ENCODE measurements at places on chromosomes 6 and 20.

- DNase-seq = no peak
Measured at GRCh38 chr6:43926634-43927531, 156.9 kb downstream of the VEGFA start.

DNA sequence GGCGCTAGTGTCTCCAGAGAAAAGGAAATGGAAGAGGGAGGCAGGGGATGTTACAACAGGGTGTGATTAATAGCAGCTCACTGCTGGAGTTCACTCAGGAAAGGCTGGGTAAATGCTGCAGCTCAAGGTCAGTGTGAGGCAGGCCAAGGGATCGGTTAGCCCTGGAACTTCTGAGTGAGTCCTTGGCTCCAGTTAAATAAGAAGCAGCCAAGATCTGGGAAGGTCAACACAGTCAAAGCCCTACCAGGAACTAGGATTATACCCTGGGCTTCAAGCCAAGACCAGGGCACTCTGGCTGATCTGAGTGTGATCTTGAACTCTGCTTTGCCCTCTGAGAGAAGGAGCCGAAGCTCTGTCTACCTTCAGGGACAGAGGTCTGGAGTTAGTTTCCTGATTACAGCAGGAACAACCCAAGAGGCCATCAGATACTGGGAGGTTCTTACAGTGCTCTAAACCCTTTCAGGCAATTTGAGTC lies 44.3 kb downstream of the TPD52L1 start:
- DNase-seq = peak; percentile 58

GRCh38 chr6:105678516-105678915 lies 275.6 kb upstream of the PREP start:
- DNase-seq = no peak

DNA sequence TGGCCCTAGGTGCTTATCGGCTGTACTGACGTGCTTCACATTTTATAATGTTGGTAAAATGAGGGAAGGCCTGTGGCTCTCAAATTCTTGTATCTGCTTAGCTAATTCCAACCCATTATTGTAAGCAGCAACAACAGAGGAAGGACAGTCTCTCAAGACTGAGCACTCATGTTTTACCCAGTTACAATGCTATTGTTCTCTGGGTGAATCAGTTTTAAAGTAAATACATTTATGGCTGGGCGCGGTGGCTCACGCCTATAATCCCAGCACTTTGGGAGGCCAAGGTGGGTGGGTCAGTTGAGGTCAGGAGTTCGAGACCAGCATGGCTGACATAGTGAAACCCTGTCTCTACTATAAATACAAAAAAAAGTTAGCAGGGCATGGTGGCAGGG lies 194.6 kb downstream of the PRKN start:
- no peak for DNase-seq

DNA sequence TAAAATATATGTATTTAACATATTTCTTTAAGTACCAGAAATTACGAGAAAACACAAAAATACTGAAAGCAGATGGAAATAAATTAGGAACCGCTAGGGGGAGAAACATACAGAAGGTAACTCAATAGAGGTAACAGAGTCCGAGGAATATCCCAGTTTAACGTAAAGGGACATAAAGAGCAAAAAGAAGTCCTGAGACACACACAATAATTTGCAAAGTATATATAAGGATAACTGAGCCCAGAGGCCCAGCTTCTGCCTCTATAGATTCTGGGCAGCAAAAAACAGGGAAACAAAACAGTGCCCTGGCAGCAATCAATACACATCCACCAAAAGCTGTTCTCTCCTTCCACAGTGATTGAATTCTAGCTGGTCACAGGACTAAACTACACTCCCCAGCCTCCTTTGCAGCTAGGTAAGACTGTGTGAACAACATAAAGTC lies 15.1 kb downstream of the TBC1D32 start:
- peak; percentile 17 for DNase-seq

- DNase-seq = no peak
Measured at GRCh38 chr6:169656546-169657283, 45.1 kb downstream of the WDR27 start.

DNA sequence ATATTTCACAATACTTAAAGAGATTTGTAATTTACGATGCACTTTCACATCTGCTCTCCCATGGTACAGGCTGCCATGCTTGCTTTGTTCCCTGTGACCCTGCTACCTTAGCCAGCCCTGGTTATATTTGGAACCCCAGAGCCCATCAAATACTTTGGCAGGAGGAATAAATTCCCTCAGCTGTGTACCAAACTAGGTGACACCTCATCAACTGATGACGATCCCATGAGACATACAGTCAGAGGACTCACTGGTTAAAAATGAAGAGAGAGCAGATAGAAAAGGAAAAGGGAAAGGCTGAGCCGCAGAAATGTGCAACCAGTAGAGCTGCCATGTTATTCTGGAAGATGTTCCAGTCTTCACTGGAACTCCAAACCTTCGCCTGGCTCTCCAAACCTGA lies 120.0 kb downstream of the SIM1 start:
- no peak for DNase-seq

- no peak for DNase-seq
Measured at GRCh38 chr20:57190536-57191264, 75.7 kb downstream of the BMP7 start.

GRCh38 chr6:7446619-7447325 lies 57.2 kb downstream of the RIOK1 start:
- DNase-seq = no peak

DNA sequence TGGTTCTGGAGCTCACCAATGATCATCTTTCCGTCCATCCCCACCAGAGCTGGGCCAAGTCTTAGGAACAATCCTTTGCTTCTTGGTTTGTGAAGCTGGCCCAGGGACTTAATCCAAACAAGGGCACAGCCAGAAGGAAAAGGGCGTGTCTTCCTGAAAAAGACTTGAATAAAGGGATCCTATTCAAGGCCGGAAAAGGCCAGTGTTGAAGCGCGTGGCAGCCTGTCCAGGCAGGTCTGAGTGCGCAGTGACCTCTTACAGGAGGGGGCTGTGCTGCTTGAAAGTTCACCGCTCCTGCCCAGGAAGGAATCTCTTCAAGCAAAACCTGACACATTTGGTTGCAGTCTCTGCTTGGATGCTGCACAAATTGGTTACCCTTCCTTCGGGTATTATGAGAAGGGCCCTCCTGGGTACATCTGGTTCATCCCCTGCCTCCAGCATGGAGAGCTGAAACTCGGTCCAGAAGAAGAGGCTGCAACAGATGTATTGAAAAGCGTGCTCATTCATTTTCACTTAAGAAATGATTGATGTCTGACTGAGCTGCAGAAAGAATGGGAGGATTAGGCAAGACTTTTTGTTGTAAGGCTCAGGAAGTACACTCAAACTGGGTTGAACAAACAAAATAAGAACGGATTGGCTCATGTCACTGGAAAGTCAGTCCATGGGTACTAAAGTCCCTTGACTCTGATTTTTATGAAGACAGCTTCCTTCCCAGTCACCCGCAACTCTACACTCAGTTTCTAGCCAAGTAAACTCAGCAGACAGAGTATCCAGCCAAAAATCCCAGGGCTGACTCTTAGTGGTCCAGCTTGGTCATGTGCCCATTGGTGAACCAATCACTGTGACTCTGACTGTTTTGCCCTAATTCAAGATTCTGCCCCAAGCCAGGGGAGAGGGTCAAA lies 136.3 kb downstream of the TFAP2C start:
- no peak for DNase-seq

GRCh38 chr20:24158281-24158680 lies 169.7 kb upstream of the GGTLC1 start:
- no peak for DNase-seq

- DNase-seq = no peak
Measured at GRCh38 chr6:127332383-127332961, 10.9 kb downstream of the ECHDC1 start.

DNA sequence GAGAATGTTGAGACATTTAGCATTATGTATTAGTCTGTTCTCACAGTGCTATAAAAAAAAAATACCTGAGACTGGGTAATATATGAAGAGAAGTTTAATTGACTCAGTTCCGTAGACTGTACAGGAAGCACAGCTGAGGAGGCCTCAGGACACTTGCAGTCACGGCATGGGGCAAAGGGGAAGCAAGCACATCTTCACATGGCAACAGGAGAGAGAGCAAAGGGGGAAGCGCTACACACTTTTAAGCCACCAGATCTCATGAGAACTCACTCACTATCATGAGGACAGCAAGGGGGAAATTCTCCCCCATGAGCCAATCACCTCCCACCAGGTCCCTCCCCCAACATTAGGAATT lies 26.8 kb upstream of the TFAP2A start:
- DNase-seq = no peak

- DNase-seq = no peak
Measured at GRCh38 chr20:53668992-53669391, 75.4 kb upstream of the ZNF217 start.

- DNase-seq = peak; percentile 46
Measured at GRCh38 chr20:20096421-20096820, 44.1 kb downstream of the CFAP61 start.

- DNase-seq = no peak
Measured at GRCh38 chr20:49693435-49694171, 20.1 kb downstream of the B4GALT5 start.

DNA sequence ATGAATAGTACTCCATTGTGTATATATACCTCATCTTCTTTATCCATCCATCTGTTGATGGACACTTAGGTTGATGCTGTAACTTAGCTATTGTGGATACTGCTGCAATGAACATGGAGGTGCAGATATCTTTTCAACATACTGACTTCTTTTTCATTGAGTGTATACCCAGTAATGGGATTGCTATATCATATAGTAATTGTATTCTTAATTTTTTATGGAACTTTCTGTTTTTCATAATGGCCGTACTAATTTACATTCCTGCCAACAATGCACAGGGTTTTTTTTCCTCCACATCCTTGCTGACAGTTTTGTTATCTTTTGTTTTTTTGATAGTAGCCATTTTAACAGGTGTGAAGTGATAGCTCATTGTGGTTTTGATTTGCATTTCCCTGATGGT lies 5.2 kb downstream of the CCN2 start:
- DNase-seq = no peak

- DNase-seq = no peak
Measured at GRCh38 chr6:139608466-139609261, 234.2 kb upstream of the CITED2 start.

DNA sequence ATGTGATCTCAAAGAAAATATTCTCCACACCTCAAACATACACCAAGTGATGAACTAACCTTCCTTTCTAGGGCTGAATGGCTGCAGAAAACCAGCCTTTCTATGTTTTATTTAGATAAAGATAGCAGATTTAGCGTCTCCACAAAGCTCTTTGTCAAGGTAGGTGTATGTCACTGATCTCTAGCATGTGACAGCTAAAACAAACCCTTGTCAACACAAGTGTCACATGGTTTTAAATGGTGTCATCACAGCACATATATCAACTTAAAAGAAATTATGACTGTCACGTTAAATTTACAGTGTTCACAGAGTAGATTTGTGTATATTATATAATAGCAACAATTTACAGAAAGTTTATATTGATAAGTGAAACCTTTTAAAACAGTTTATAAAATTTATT lies 58.3 kb downstream of the TENT5A start:
- no peak for DNase-seq

GRCh38 chr20:846894-847278 lies 13.4 kb downstream of the FAM110A start:
- DNase-seq = no peak

DNA sequence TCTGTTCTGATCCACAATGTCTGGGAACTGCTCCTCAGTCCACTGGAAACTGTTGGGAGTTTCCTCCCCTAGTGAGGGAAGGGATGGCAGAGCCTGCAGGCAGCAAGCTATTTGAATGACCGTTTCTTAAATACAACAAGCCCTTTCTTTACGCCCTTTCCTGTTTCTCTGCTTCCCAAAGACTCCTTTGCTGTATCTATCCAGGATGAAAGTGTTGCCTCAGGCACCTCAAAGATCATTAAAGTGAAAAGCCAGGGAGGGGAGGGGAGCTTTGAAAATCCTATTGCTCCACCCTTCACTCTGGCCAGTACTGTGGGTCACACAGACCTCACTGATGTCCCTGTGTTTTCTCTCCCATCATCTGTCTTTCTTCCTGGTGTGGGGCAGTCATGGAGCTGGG lies 213.1 kb downstream of the RNF144B start:
- no peak for DNase-seq

DNA sequence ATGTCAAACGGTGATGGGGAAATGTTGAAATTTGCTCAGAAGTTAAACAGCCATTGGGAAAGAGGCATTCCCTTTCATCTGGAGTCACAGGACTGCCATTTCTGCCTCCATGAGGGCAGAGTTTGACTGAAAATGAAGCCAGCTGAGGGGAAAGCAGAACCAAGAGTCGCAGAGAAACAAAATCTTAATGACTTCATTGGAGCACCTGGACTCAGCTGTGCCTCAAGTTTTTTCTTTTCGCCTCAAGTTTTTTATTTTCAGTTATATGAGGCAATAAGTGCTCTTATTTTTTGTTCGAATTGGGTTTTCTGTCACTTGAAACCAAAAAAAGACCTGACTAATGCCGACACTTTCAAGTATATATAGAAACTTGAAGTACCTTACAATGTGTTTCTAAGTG lies 161.3 kb downstream of the PKHD1 start:
- DNase-seq = no peak

DNA sequence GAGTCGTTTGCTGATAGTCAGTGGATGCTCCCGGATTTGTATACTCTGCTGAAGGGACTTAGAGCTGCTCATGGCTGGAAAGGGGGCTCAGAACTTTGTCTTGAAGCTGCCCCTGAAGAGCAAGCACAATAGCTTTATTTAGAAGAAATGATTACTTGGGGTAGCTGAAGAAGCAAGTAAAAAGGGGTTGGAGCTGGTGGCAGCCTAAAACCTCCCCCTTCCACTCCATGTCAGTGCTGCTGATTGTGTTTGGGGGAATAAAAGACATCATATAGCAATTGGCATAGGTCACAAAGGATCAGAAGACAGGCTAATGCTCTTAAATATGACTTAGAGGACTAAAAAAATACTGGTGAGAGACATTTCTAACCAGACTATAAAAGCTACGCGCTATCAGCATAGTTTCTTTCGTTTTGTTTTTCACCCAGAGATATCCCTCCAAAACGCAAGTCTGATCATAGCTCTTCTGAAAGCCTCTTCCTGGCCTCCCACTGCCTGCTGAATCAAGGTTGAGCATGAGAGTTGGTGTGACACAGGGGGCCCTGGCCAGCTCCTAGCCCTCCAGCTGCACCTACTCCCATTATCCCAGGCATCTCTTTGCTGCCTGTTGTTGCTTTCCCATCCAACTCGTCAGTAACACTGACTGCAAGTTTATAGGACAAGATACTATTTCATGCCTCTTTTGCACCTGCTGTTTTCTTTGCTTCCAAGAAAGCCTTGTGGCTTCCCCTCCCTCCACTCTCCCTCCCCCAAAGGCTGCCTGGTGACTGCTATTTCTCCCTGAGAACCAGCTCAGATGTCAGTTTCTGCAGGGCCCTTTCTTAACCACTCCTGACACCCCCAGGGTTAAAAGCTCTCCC lies 33.9 kb upstream of the SGK1 start:
- no peak for DNase-seq

GRCh38 chr6:14505401-14505800 lies 387.8 kb downstream of the CD83 start:
- DNase-seq = no peak

GRCh38 chr6:26312096-26312463 lies 52.9 kb upstream of the BTN3A2 start:
- peak; percentile 72 for DNase-seq

DNA sequence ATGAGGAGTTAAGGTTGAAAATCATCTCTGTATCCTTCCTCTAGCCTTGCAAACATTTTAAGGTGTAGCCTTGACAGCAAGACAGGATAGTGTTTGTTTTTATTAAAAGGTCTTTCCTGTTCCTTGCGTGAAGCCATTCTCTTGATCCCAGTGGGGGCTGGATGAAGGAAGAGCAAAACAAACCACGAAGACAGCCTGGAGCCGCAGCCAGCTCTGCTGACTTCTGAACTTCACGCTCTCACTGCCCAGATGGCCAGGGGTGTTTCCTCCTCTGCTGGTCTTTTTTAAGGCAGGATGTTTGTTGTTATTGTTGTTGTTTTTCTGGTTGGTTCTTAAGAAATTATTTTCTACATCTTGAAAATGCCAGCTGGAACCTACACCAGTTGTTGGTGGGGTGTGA lies 156.4 kb downstream of the MTHFD1L start:
- no peak for DNase-seq

Measured in pons (tissue), 1 donor.